Activated gamma-delta T cell treated with anti-CD3 and anti-CD28 coated beads, Interleukin-2, amount 50 U/mL, for 16 hours (primary cell): ENCODE measurements at places on chromosomes 4 and X.

GRCh38 chr4:21898101-21898500 is 50.5 kb downstream of the KCNIP4 start:
- no peak for DNase-seq

GRCh38 chr4:95066050-95066449 is 308.3 kb downstream of the BMPR1B start:
- no peak for DNase-seq

- DNase-seq = no peak
These were observed 80.5 kb downstream of the ALPK1 start for GRCh38 chr4:112377594-112378242.

GRCh38 chr4:31851946-31852345 is 1131.8 kb downstream of the PCDH7 start:
- DNase-seq = no peak

DNA sequence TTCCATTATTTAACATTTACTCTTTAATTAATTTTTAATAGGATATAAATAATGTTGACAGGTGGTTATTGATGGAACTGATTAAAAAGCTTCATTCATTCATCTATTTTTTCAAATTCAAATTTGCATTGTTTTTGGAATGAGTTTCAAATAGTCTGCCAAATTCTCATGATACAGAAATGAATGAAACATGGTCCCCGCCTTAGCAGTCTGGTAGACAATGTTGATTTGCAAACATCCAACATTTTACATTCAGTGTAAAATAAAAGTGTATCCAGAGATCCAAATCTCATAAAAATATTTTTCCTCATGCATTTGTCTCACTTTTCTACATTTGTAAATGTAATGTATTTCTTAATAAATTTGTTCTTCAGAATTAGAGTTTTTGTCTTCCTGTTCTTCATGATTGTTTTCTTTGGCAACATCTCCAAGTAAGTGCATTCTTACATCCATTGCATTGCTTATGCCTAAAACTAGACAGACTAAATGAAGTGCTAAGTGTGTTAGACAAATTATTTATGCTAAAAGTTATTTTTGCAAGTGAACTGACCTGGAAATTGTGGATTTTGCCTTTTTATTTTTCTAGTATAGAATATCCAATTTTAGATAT is 142.3 kb downstream of the PCDH18 start:
- no peak for DNase-seq

DNA sequence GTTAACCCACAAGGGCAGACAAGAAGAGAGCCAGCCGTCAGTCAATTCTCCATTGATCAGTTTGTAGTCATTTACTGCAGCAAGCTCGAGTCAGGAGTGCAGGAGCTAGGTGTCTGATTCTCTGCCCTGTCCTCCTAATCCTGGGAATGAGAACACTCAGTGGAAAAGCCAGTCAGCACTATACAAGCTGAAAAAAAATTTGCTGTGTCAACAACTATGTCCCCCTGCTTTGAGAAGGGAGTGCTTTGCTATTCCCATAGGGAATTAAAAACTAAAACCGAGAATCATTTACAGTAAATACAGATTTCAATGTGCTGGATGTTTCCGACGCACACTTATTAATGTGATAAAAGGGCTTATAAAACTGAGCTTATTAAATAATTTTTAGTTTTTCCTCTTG is 84.2 kb downstream of the GRIA2 start:
- DNase-seq = no peak

DNA sequence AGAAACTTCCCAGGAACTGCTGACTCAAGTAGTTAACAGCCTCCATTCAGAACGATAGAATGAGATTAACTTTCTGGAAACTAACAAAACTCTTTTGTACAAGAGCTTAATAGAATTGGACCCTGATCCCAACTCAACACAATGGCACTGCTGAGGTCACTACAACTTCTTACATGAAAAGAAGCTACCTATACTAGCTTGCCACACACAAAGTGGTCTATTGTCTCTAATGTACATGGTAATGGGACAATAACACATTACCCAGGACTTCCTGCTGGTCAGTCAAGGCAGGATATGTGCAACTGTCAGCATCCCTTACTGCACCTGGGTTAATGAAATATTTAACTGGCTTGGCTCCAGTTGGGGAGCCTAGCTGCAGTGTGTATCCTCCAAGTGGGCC is 56.2 kb downstream of the BRCC3 start:
- no peak for DNase-seq

- DNase-seq = no peak
These were observed 174.2 kb downstream of the NHS start for GRCh38 chrX:17549107-17549651.

DNA sequence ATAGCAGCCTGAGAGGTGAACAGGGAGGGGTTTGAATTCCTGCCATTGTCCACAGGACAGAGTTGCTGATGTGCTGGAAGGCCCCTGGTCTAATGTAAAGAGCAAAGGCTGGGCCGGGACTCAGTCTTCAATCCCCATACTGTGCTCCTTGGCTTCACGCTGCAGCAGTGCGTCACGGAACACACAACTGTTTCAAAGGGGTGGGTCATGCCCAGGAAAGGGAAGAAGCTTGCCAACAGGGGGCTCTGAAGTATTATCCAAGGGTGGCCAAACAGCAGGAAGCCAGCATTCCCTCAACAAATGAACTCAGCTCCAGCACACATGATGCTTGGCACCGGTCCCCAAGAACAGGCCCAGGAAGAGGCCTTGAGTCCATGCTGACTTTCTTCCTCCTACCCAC is 122.5 kb downstream of the NFKB1 start:
- DNase-seq = no peak

- no peak for DNase-seq
These were observed 120.9 kb upstream of the NOCT start for GRCh38 chr4:138894709-138895108.

- DNase-seq = no peak
These were observed 352.1 kb upstream of the GATB start for GRCh38 chr4:152112887-152113286.

DNA sequence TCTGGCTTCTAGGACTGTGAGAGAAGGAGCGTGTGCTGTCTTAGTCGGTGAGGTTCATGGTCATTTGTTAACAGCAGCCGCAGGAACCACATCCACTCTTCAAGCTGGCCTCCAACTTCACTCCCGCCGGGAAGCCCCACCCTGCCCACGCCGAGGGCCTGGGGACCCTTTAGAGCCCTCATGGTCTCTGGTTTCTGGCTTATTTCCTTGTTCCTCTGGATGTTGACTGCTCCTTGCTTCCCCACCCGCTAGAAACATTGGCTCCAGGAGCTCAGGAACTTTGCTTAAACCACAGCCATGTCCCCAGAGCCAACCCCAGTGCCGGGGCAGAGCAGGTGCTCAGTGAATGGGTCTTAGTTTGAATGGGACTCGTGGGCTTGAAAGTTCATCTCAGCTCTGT is 40.8 kb downstream of the HTRA3 start:
- DNase-seq = no peak

GRCh38 chrX:134782796-134783195 is 124.5 kb upstream of the PLAC1 start:
- DNase-seq = no peak

- DNase-seq = no peak
These were observed 981 bp downstream of the TET2 start for GRCh38 chr4:105147553-105148161.

DNA sequence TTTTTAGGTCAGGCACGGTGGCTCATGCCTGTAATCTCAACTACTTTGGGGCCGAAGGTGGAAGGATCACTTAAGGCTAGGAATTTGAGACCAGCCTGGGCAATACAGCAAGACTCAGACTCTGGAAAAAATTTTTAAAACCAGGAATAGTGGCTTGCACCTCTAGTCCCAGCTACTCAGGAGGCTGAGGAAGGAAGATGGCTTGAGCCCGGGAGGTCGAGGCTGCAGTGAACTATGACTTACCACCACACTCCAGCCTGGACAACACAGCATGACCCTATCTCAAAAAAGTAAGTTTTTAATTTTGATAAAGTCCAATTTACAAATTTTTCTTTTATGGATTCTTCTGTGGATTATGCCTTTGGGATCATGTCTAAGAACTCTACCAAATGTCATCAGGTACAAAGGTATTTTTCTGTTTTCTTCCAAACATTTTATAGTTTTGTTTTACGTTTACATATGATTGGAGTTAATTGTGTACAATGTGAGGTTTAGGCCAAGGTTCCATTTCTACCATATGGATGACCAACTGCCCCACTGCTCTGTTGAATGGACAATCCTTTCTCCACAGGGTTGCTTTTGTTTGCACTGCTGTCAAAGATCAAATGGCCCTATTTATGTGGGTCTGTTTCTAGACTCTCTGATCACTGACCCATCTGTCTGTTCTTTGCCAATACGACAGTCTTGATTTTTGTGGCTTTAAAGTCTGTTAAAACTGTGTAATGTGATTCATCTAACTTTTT is 48.2 kb downstream of the CPLX1 start:
- DNase-seq = no peak

DNA sequence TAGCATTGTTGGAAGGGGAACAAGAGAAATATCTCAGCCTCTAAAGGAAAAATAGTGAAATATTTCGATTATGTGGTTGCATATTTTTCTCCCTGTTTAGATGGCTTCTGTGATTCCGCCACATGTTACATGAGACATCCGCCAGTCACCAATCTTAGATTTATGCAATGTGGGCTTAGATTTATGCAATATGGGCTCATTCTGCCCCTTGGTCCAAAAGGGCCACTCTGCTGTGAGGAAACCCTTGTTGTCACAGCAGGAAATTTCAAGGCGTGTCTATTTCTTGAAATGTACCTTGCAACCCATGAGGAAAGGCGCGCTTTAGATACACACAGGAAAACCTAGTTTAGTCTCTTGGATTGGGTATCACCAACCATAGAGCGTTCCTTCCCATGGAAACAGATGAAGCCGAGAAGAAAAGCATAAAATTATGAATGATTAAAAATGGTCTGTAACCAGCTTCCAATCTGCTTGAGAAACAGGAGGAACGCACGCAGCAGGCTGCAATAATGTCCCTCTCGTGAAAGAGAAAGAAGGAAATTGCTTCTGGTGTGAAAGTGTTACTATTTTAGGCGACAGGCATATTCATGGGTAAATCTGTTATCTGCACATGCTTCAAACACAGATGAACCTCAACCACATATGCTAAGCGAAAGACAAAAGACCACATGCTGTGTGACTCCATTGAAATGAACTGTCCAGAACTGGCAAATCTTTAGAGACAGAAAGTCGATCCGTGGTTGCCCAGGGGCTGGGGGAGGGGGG is 3.7 kb downstream of the RS1 start:
- no peak for DNase-seq
